ENCODE measurements at places on chromosomes 16 and 17.

DNA sequence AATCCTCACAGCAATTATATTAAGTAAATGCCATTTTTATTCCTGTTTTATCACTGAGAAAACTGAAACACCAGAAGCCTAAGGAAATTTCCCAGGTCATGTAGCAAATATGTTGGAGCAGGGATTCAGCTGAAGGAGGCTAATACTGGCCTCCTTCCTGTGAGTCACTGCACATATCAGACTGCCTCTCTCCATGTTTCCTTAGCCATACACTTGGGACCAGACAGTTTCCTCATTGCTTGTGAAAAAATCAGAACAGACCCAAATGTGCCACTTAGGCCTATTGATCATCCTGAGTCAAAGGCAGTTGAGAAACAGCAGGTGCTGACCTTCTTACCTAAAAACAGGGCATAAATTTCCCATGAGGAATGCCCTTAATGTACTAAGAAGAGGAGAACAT is 18.9 kb upstream of the ELAC2 start:
- DNase-seq = no peak

DNA sequence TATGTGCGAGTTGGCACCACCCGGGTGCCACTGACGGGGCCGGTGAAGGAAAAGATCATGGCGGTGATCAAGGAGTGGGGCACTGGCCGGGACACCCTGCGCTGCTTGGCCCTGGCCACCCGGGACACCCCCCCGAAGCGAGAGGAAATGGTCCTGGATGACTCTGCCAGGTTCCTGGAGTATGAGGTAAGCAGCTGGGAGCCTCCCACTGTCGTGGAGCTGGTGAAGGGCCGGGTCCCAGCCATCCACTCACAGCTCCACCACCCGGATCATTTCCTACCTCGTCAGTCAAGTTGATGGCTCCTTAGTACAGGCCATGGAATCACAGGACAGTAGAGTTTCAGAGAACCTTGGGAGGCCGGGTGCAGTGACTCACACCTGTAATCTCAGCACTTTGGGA is 20.0 kb downstream of the ATP2A1 start:
- no peak for DNase-seq

DNA sequence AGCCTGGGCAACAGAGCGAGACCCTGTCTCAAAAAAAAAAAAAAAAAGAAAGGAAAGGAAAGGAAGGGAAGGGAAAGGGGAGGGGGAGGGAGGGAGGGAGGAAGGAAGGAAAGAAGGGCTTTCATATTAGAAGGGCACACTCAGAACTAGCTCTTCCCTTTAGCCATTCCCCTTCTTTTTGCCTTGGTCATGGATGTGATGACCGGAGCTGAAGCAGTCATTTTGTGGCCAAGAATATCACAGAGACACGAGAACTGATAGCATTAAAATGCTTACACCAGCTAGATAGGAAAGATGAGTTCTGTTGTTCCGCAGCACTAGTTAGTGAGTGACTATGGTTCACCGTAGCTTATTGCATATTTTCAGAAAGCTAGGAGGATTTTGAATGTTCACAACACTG is 32.8 kb upstream of the TNRC6A start:
- DNase-seq = no peak

- no peak for DNase-seq
Measured at GRCh38 chr16:73886426-73886825, 410.2 kb upstream of the PSMD7 start.

GRCh38 chr17:38728290-38728831 is 1.8 kb upstream of the CISD3 start:
- peak; percentile 63 for DNase-seq

DNA sequence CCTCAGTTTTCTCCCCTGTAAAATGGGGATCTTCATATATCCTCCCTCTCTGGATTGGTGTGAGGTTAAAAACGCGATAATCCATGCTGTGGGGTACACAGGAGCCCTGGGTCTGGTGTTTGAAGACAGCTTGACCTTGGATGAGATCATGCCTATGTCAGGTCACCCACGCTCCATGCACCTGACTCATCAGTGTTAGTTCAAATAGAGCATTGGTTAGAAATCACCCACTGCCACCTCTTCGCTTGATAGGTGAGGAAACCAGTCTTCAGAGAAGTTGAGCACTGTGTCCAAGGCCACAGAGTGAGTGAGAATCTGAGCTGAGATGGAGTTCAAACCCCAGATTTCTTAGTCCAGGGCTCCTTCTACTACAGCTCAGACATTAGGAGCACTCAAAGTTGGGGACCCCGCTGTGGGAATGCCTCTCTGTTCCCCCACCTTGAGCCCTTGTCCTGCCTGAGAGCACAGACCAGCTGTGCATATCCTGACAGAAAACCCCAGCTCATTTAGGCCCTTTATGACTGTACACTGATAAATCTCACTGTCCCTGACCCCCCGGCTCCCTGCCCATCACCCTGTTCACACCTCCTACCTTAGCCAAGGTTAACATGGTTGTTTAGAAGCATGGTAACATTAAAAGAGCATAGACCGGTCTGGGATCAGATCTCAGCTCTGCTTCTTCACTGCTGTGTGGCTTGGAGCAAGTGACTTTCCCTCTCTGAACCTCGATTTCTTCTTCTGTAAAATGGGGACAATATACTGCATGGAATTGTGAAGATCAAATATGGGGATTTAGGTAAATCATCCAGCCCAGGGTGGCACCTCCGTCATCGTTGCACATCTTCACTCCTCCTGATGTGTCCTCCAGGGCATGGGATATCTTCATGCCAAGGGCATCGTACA is 22.4 kb upstream of the LGALS9 start:
- no peak for DNase-seq

GRCh38 chr16:79786389-79786788 is 185.9 kb upstream of the MAF start:
- DNase-seq = no peak

DNA sequence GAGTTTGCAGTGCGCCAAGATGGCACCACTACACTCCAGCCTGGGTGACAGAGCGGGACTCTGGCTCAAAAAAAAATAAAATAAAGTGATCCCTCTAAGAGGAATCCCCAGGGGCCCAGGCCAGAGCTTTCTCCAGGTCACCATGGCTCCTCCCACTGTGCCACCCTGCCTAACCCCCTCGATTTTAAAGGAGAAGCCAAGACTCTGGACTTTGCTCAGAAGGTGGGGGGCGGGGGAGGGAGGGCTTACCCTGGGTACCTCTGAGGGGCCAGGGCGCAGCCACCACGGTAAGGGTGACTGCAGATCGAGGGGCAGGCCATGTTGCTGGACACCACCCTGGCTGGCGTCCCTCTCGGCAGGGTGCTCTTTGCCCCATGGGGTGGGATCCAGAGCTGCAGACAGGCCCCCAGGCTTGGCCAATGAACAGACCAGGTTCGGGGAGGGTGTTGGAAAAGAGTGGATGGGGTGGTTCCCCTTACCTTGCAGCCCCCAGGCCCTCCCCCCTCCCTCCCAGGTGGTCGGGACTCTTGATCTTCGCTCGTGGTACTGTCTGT is 455 bp upstream of the GRB7 start:
- no peak for DNase-seq

Data from stimulated activated CD4-positive, alpha-beta T cell treated with anti-CD3 and anti-CD28 coated beads, Interleukin-1b, Interleukin-23, amount 100 ng/mL, for 48 hours (primary cell).